NCI-H69 (cell line): ENCODE measurements at places on chromosomes 2 and 18.

DNA sequence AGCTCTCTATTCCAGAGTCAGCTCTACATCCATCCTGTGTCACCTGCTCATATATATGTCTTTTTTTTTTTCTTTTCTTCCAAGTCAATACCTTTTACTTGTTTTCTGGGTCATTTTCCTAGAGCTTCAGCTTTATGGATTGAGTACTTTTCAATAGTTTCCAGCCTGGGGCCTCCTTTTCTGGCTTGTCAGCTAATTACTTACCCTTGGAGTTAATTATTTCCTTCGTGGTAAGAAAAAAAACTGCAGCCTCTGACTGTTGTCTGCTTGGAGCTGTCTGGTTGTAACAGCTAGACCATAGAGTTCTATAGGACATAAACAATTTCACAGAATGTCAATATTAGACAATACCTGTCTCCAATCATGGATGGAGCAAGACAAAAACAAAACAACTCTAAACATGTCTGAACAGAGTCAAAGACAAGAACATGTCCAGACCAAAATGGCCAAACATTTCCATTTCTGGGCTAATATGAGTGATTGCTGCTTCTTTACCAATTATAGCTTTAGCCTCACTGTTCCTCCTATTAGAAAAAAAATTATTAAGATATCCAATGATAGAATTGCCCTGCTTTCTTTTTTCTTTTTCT, 643.1 kb downstream of the SLC4A3 start:
- DNase-seq, result peak; percentile 56

DNA sequence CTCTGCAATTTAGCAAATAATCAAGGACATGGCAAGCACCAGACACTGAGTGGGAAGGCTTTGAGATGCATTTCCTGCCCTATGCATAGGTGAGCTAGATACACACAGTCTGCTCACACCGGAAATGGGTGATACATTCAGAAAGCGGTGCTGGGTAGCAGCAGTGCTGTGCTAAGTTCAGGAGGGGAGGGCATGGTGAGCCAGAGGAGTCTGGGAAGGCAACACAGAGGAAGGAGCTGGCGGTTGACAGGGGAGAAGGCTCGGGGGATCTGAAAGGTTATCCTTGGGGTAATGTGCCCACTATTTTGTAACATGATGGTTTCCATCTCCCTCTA, 57.4 kb upstream of the EPAS1 start:
- DNase-seq, result no peak

DNA sequence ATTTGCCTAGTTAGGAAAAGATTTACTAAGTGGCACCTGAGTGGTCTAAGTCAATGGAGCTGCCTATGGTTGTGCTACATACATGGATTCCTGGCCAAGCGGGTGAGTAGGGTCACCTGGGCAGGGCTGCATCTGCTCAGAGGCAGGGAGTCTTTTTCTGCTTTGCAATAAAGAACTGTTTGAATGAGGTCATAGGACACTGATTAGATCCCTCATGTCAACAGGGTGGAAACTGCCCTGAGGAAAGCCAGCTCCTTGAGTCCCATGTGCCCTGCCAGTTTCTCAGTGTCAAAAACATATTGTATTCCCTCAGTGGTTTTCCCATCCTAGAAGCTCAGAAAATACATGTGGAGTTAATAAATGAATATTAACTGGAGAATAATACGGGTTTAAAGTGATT, 4.6 kb downstream of the LAMA3 start:
- peak; percentile 65 for DNase-seq

DNA sequence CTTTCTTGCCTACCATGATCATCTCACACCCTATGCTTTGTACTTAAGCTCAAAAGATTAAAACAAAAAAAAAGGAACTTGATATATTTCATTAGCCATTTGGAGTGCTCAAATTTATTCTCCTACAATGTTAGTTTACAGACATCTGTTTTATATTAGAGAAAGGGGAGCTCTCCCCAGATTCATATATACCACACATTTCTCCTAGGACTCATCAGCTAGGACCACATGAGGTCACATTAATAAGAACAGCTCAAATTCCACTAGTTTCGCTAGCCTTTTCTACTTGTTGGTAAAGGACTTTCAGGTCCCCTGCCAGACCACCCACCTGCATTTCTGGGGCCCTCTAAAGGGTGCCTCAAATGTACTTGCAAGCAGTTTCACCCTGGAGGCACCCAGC, 151.2 kb upstream of the MMADHC start:
- DNase-seq, result no peak

DNA sequence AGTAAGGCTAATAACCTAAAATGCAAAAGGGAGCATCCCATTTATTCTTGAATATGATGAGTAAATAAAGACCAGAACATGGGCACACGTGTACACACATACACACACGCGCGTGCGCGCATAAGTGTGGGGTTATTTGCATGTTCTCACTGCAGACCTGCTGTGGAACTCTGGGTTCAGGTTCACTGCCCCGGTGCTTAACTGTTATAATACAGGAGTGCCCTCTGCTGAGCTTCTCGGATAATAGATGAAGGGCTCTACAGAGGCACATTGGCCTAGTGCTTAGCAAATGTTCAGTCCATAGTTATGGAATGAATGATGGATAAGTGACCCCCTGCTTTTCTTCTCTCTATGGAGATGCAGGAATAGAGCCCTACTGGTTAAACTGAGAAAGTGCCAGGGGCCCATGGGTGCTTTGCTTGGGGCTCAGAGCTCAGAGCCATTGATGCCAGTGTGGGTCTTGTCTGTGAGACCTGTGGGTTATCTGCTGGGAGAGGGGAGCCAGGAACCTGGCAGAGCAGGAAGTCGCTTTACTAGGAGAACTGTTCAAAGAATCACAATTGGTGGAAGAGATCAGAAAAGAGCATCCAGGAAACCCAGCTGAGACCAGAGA, 3.6 kb upstream of the ARL4C start:
- peak; percentile 75 for DNase-seq

- no peak for DNase-seq
Measured at GRCh38 chr18:11998193-11998592, 16.9 kb downstream of the IMPA2 start.

DNA sequence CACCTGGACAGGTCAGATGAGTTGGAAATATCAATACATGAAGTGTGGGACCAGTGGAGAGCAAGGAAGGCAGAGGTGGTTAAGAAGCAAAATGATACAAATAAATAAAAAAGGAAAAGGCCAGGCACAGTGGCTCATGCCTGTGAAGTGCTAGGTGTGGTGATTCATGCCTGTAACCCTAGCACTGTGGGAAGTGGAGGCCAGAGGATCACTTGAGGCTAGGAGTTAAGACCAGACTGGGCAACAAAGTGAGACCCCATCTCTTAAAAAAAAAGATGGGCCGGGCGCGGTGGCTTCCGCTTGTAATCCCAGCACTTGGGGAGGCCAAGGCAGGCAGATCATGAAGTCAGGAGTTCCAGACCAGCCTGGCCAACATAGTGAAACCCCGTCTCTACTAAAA, 2.9 kb downstream of the STON1 start:
- DNase-seq, result no peak

DNA sequence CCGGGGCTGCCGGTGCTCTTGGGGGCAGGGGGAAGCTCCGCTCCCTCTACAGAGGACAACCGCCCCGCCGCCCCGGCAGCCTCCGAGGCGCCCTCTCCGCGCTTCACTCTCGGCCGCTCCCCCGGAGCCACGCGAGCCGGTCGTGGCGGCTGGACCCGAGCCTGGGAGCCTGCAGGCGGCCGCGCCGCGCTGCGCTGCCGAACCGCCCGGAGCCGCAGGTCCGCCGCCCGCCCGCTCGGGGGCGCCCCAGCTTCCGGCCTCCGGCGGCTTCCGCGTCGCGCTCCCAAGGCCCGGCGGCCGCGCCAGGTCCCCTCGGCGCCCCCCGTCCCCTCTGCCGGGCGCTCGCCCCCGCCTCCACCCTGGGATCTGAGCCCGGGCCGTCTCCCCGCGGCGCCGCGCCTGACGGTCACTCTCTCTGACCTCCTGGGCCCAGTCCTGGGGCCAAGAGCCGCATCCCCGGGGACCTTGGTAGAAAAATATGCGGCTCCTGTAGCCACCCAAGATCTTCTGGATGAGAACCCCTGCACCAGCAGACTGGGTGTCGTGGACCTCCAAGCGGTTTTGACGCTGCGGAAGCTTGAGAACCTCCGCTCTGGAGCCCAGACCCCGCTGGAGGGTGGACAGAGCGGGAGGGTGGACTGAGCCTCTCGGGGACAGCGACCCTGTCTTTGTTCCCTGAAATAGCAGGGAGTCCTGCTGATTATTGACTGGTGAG, 44.3 kb downstream of the SERTAD2 start:
- no peak for DNase-seq

DNA sequence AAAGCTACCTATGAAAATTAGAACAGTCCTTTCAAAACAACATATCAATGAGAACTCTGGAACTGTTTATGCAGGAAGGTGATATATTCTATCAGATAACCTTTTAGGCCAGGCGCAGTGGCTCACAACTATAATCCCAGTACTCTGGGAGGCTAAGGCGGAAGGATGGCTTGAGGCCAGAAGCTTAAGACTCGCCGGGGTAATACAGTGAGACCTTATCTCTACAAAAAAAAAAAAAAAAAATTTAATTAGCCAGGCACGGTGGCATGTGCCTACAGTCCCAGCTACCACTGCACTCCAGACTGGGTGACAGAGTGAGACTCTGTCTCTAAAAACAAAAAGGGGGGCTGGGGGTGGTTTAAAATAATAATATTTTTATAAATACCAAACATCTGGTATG, 77.9 kb downstream of the OSBPL1A start:
- no peak for DNase-seq

GRCh38 chr18:13216092-13216582, 2.4 kb upstream of the LDLRAD4 start:
- DNase-seq, result peak; percentile 86

DNA sequence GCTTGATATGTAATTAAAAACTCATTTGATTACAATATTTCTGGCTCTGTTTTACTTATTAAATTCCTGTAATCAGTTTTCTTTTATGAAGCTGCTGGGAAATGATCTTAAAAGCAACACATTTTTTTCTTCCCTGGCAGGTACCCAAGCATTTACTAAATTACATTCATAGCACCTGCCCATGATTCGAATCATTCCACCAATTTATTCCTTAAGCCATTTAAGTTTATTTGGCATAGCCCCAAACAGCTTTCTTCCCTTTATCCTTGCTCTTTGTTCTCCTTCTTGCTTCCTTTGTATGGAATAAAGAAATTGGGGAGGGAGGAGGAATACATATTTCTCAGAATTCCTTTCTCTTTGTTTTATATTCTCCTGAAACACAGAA, 241.3 kb downstream of the AGPS start:
- peak; percentile 69 for DNase-seq

DNA sequence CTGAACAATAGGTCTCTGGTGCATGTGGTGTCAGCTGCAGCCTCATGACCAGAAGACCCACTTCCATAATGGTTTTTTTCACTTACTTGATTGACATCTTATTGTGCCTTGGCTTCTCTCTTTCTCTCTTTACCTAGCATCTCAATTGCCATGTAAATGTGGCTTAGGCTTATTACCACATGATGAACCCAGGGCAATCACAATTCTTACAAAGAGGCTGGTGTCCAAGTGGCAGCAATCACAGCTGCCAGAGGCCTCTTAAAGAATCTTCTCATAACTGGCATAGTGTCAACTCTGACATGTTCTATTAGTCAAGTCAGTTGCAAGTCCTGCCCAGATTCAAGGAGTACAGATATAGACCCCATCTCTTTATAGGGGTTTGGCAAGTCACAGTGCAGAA, 1224.8 kb downstream of the SUCLG1 start:
- DNase-seq, result no peak

DNA sequence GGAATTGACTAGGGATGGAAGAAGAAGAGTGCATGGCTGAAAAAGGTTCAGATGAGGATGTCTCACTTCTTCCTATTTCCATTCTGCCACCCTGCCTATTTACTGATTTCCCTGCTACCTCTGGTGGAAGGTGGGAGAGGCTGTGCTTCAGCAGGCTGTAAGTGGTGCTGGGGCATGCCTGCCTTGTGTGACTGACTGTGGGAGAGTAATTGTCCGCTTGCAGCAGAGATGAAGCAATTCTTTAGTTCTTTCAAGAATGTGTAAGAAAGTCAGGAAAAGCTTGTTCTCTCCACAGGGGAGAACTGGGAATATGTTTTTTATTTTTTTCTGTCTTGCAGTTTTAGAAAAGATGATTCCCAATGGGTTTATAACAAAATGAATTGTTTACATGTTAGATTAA, 72.5 kb upstream of the NYAP2 start:
- DNase-seq, result peak; percentile 60

- DNase-seq, result peak; percentile 54
Measured at GRCh38 chr18:59263661-59264060, 9.6 kb downstream of the RAX start.

- DNase-seq, result peak; percentile 50
Measured at GRCh38 chr18:12394428-12394827, 13.3 kb upstream of the PRELID3A start.

DNA sequence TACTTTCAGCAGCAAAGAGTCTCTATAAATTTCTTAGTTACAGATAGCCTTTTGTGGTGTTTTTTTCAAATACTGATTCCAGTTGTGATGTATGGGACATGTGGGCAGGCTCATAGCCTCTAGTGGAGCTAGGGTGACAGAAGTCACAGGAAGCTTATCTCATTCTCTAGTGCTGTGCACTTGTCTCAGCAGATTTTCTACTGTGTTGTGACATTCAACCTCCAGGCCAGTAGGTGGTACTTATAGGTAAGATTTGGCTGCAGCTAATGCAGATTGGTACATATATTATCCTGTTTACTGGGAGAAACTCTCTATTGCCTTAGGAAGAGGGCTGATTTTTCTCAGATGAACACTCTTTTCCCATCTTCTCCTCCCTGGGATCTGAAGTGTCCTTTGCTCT, 176.2 kb downstream of the CALCRL start:
- DNase-seq, result no peak
